Coronary artery (tissue), 2 donors: ENCODE measurements at places on chromosomes 1 and 21.

- DNase-seq: no peak
Observed at GRCh38 chr1:59309795-59310548, 13.1 kb downstream of the FGGY start.

- DNase-seq: no peak
Observed at GRCh38 chr1:119960501-119960900, 64.2 kb upstream of the ADAM30 start.

- DNase-seq: no peak
Observed at GRCh38 chr1:112840631-112841624, 115.1 kb downstream of the SLC16A1 start.

- DNase-seq: no peak
Observed at GRCh38 chr1:216554934-216555333, 131.7 kb upstream of the USH2A start.

- no peak for DNase-seq
Observed at GRCh38 chr1:198153103-198153502, 3.7 kb upstream of the NEK7 start.

DNA sequence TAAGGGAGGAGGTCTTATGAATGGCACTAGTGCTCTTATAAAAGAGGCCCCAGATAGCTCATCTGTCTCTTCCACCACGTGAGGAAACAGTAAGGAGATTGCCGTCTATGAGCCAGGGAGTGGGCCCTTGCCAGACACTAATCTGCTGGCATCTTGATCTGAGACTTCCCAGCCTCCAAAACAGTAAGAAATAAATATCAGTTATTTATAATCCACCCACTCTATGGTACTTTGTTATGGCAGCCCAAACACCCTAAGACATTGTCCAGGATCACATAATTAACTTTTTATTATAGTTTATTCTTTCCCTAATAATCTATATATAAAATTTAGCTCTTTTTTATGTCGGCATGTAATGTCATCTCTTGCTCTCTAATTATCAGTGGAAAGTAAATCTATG is 144.0 kb upstream of the IRF2BP2 start:
- no peak for DNase-seq

DNA sequence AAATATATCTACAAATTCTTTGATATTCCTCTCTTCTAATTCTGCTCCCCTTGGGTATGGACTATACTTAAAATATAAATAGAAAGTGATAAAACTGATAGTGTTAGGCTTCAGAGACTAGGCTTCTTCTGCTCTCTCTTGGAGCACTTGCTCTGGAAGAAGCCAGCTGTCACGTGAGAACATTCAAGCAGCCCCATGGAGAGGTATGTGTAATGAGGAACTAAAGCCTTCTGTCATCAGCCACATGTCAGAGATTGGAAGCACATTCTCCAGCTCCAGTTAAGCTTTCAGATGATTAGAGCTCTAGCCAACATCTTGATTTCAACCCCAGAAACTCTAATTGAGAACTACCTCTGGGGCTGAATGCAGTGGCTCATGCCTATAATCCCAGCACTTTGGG is 34.3 kb downstream of the XKR8 start:
- DNase-seq: no peak

- no peak for DNase-seq
Observed at GRCh38 chr1:68624233-68624632, 127.4 kb upstream of the DEPDC1 start.

DNA sequence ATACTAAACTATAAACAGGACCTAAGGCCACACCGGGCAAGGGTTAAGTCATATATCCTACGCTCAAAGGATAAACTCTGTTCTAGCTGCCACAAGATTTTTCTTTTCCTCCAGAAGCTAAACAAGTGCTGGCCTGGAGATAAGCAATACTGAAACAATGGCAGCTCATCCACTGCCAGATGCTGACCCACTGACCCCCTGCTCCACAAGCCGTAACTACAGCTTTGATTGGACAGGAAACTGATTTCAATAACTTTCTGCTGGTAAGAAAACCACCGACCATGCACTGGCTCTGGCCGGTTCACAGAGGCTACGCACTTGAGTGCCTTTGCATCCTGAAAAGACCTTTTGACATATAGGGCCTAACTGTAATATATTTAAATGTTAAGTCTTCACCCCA is 51.3 kb upstream of the PLA2G2C start:
- DNase-seq: no peak

- DNase-seq: no peak
Observed at GRCh38 chr1:820962-821361, 102.8 kb upstream of the SAMD11 start.

DNA sequence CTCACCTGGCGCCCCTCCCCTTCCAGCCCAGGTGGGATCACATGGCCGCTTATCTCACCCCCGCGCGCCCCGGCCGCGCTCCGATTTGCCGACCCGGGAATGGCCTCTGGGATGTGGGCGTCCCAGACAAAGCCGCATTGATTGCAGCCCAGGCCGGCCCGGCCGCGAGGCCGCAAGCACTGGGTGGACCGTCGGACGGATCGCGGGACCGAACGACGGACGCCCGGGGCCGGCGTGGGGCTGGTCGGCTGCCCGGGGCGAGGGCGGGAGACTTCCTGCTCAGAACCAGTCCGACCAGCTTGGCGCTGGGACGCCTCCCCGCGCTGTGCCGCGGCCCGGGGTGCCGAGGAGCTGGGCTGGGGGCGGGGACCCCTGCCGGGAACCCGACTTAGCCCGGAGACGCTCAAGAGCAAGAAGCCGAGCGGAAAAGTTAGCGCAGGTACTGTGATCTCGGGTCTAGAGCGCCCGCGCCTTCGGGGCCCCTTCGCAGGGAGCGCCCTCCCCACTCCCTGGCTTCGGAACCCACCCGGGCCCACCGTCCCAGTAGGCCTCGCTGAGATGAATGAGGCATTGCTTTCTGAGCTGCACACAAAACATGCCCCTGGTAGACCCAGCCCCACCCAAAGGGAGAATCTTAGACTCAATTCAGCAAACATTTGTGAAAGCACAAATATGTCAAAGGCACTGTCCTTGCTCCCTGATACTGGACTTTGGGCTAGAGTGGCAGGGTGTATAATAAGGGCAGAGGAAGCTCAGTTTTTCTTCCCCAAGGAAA is 415 bp upstream of the LAD1 start:
- DNase-seq: no peak

DNA sequence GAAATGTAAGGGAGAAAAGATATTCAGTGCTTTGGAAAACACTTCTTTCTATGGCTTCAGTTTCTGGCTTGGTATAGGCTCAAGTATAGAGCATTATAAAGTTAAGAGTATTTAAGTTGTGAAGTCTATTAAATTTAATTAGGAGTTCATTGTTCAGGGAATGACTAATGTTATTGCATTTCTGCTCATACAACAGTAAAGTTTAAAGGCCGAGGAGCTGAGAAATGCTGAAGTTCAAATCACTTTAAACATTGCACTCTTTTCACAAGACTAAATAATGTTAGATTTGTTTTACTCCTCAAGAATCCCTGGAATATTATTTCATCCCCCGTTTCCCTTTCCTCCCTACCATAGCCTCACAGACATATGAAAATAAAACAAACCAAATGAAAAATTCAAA is 30.1 kb downstream of the RGS5 start:
- DNase-seq: no peak

- DNase-seq: no peak
Observed at GRCh38 chr1:41404308-41404761, 43.1 kb downstream of the FOXO6 start.

DNA sequence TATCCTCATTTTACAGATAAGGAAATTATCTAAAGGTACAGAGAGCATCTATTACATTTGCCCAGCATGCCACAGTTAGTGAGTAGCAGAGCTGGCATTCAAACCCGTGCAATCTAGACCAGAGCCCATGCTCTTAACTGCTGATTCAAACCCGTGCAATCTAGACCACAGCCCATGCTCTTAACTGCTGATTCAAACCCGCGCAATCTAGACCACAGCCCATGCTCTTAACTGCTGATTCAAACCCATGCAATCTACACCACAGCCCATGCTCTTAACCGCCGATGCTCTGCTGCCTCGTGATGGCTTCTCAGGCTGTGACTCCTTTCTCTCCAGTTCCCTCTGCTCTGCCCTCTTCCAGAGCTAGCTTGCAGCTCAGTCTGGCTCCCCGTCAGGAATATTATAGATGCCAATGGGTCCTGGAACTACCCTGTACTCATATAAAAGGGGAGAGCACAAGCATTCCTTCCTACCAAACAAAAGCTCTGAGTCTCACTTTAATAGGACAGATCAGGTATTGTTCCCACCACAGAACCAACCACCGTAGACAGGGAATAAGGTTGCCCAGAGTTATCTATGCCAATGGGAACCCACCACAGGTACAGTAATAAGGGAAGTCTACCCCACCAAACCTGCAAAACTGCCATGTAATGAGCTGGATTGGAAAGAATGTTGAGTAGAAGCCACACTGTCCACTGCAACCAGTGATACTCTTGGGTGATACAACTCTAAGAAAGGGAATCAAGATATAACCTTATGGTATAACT is 78.4 kb downstream of the SMYD3 start:
- DNase-seq: no peak

DNA sequence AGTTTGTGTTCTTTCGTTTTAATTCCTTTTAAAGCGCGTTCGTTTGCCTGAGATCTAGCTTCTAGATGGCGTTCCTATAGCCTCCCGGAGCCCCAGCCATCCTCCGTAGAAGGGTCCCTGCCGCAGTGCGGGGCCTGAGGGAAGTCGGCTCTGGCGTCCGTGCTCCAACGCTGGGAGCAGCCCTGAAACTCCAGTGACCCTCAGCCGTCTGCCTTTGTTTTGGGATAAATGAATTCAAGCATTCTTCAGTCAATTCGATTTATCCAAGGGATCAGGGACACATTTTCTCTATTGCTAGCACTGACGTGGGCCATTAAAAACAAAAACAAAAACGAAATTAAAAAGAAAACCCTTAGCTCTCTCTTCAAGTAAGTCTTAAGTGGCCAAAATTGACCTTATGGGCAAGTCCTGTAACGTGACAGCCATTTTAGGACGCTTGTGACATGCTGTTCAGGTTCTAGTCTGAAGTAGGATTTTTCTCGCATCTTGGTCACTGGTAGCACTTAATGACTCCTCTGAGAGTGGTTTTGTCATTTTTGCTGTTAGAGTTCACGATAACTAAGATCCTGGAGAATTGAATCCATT is 742 bp upstream of the HSPA13 start:
- no peak for DNase-seq

DNA sequence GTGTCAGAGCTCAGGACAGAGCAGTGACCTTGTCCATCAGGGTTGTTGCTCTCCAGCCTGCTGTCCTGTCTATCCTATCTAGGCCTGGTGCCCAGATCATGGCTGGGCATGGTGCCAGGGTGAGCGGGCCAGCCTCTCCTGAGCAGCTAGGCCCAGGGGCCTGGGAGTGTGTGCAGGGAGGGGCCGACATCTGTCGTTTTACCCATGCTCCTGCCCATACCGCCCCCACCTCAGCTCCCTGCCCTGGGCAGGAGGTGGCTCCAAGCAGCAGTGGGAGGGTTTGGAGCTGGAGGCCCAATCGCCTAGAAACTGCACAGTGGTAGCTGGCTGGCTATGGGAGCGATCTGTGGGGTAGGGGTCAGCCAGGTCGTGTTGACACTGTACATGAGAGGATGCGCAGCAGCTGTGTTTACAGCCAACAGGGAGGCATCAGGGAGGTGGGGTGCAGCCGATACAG is 6.5 kb downstream of the INSRR start:
- no peak for DNase-seq

GRCh38 chr1:116478621-116479020 is 92.2 kb downstream of the CD58 start:
- no peak for DNase-seq

DNA sequence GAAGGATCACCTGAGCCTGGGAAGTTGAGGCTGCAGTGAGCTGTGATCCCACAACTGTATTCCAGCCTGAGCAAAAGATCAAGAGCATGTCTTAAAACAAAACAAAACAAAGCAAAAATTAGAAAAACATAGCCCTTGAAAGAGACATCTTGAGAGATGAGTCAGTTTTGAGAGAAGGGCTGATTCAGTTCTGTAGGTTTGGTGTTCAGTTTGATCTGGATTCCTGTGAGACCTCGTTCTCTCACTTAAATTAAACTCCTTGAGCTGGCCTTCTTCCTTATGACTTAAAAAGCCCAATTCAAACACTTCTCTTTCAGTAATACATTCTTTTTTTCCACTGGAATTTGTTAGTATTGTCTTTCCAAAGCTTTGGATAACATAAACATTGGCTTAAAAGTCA is 164.2 kb downstream of the NRIP1 start:
- DNase-seq: no peak

DNA sequence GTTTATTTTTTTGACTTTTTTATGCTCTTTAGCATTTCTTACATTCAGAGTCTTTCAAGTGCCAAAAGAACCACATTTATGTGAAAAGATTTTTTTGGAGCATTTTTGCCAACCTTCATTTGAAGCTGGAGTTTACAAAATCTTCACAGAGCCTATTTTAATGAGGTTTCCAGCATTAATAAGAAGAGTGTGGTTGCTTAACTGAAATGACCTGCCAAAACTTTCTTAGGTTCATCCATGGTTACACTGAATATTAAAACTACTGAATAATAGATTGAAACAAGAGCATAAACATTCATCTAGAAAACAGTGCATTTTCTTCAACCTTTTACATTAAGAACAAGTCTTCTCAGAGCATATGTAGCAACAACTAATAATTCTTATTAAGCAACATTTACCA is 672.3 kb upstream of the CXADR start:
- DNase-seq: no peak

- no peak for DNase-seq
Observed at GRCh38 chr1:209307846-209308245, 275.7 kb upstream of the CAMK1G start.

- DNase-seq: no peak
Observed at GRCh38 chr1:10889650-10890353, 93.4 kb upstream of the CASZ1 start.

DNA sequence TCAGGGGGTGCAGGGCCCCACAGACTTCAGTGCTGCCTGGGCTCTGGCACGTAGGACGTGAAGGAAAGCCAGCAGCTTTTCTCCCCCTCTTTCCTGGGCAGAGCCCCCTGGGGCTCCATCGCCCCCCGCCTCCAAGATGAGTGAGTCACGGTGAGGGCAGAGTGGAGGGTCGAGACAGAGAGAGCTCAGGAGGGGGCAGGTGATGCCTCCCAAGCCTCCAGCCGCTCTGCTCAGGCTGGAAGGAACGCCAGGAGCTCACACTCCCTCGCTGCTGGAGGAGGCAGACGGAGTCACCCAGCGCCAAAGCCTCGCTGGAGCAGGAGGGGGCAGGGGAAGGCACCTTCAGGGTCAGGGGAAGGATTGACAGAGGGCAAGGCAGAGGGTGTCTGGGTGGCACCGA is 119.5 kb downstream of the CASZ1 start:
- no peak for DNase-seq
